ENCODE measurements at places on chromosomes 5 and 9.
A peak's percentile ranks its signal among the peaks of the same experiment; 100 is the strongest.

DNA sequence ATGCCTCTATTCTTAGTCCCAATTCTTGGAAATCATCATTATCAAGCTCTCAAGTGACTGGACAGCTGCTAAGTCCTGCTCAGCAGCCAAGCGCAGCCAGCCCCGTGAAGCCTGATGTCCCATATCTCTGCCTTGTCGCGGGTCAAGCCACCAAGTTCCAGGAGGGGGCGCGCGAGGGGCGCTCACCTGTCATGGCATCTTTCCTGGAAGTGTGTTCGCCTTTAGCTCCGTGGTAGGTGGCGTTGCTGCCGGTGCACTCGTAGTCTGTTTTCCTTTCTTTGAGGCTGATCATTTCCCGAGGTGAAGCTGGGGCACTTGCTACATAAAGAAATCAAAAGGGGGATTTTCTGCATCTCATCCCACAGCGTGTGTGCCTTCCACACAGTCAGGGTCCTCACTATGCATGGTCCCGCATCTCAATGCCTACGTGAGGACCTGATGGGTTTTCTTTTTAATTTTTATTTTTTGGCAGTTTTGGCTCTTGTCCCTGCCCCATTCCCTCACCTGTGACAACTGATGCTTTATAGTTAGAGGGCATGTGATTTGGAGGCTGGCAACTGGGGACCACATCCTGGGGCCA lies 227.0 kb upstream of the DAP start:
- peak; percentile 24 for DNase-seq

DNA sequence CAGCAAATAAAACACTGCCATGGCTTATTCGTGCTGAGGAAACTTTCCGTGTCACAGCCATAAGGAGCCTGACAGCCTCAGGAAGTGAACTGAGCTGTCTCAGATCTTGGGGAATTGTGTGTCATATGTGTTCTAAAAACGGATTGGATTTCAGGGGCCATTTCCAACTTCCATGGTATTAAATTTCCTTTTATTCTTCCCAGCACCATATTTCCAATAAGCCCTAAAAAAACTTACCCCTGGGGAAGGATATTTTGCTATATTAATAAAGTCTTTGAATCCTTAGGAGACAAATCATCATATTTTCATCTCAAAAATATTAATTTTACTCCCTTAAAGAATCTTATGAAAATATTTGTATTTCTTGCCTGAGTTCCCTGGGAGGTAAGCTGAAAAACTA lies 93.9 kb downstream of the LHFPL2 start:
- DNase-seq, result no peak

DNA sequence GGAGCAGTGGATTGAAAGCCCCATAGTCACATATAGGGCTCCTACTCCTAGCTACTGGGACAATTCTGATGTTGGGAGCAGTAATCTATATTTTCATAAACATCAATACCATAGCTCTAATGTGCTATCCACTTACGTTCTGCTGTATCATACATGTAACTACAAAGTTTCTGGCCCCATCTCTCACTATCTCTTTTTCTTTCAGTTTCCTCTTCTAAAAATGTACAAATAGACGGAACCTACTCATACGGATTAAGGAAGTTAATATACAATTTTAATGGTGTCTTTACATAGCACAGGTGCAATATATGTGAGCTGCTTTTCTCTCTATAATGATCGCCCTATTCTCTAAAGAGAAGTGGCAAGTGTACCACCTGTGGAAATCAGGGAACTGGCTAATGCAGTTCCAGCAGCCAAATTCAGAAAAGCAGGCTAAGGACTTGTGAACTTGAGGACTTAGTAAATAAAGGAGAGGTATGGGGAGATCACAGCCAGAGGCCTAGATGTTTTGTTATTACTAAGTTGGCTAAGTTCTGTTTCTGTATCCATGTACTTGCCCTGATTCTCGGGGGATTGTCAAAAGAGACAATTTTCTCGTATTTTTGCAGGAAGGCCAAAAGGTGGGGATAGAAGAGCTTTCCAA lies 1021.9 kb downstream of the CDH12 start:
- DNase-seq, result no peak

- DNase-seq, result peak; percentile 41
Observed at GRCh38 chr9:79565245-79565644, 6.5 kb upstream of the TLE4 start.

DNA sequence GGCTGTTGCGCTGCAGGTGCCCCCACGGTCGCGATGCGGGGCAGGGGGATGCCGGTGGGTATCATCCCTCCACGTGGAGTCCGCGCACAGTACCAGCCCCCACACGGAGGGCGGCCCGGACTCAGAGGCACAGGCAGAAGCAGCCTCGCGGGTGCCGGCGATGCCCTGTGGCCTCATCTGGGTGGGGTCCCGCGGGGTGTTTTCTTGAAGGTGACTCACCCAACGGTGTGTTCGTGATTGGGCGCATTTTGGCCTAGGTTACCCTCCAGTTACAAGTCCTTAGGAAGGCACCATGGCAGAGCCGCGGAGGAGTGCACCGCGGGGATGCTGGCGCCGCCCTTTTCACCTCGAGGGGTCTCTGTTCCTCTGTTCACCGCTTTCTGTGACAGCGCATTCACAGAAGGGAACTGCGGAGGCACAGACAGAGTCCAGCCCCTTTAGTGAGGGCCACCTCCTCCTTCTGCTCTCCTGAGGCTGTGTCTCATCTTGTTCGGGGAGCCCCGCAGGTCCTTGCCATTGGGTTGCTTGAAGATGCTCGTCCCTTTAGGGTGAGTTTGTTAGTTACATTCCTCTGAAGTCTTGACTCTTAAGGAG lies 21.6 kb upstream of the EXOC3 start:
- no peak for DNase-seq

DNA sequence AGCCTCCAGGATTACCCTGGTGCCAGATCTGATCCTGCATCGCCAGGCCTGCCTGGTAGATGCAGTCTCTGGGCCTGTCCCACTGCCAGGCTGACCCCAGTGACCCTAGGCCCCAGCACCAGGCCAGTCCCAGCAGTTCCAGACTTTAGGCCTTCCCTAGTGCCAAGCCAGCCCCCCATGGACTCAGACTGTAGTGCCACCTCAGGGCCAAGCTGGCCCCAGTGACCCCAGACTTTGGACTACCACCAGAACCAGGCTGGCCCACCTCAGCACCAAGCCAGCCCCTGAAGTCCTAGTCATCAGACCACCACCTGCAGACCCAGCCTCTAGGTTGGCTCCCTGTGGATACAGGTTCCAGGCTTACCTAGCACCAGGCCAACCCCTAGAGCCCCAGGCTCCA lies 142.5 kb downstream of the PJA2 start:
- no peak for DNase-seq

GRCh38 chr9:114680259-114681001 lies 1.6 kb downstream of the TEX48 start:
- DNase-seq, result no peak
